ENCODE measurements at places on chromosomes 3 and 15. TPM values are rescaled to one million over a fixed set of nuclear protein-coding genes. Genes with fewer than 3 reads are reported as not detected.
A peak's percentile ranks its signal among the peaks of the same experiment; 100 is the strongest.

GRCh38 chr3:196144383-196145105 lies 62.7 kb upstream of the TFRC start:
- no peak for DNase-seq

DNA sequence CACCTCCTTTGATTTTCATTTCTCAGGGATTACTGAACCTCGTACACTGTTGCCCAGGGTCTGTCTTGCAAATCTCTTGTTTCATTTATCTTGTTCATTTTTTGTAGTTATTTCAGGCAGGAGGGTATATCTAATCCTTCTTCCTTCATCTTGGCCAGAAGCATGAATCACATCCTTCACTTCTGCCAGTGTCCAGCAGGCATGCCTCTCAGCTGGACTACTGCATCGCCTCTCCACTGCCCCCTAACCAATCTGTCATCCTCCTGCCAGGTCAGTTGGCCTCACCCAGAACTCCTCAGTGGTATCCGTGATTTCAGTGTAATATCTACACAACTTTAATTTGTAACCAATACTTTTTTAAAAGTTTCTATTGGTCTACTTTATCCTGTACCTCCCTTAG lies 297.9 kb downstream of the GABRG3 start:
- DNase-seq = no peak

GRCh38 chr15:67119238-67119846 lies 53.9 kb downstream of the SMAD3 start:
- no peak for DNase-seq

DNA sequence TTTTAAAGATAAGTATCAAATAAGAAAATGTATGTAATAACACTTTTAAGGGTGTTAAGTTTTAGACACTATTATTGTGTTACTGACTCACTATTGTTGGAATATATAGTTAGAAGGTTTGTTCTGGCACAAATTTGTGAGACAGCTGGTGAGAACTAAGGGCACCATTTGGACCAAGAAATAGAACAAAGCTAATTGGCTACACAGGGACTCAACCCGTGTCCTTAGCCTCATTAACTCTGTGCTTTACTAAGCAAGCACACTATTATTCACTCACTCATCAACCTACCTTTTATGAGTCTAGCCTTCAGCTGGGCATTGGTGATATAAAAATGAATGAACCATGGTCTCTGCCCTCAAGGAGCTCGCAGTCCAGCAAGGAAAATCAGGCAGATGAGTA lies 4.1 kb upstream of the UNC13C start:
- DNase-seq = no peak

Gene CISH
- 1.6 TPM for total RNA-seq

DNA sequence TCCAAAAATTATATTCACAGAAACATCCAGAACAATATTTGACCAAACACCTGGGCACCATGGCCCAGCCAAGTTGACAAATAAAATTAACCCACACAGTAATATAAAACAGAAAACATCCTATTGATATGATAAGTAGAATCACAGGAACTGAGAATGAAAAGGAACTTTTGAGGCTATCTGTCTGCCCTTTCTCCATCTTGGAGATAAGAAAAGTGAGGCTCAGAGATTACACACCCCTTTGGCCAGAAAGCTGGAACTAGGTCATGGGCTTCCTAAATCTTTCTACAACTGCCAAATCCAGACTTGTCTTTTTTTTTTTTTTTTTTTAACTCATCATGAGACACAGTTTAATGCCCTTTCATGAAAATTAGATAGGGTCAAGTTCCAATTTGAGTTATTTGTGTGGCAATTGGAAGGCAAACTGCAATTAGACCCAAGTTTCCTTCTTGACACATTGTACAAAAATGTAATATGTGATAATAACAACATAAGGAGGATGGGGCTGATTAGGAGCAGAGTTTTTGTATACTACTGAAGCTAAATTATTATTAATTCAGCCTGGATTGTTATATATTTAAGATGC lies 137.2 kb downstream of the RPL22L1 start:
- DNase-seq = no peak

- no peak for DNase-seq
Measured at GRCh38 chr3:117011687-117012250, 302.2 kb downstream of the TUSC7 start.

Gene GRAMD2A
- not detected for total RNA-seq

DNA sequence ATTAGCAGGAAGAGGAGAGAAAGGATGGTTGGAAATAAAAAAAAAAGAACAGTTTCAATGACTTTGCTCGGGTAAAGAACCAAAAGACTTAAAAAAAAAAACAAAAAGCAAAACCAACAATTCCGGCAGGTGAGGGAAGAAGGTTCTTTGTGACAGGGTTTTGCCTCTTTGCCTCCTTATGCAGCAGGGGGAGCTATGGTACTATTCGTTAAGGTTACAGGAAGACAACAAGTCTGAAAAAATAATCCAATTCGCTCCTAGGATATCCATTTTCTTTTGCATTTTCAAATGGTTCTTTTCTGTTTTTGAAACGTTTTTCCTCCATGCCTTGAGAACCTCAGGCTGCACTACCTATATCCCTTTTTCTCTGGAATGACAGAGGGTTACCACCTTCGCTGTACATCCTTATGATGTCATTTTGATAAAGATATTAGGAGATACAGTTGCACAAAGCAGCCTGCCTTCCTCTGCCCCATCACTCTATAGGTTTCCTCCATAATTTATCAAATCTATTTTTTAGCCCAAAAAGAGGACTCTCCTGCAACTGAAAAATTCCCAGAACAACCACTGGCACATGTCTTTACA lies 55.0 kb downstream of the CFAP20DC start:
- DNase-seq = peak; percentile 83

Gene FOXL2NB
- not detected for total RNA-seq

Gene IL17RB
- total RNA-seq = 2.3 TPM

DNA sequence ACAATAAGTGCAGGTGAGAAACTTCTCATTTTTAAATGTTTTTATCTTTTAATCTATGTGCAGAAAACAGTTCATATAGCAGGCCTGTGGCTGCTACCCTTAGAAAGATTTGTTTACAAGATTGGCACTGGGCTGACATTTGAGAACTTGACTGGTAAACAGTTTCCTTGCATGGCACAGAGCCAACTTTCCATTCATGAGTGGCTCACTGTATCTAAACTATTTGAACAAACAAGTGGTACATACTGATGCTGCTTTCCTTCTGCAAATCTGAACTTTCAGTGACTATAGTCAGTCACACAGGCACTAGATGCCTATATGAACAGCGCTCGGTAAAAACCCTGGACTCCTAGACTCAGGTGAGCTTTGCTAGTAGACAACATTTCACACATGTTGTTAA lies 6.3 kb upstream of the GTPBP8 start:
- peak; percentile 72 for DNase-seq

Gene CCR4
- total RNA-seq = not detected

DNA sequence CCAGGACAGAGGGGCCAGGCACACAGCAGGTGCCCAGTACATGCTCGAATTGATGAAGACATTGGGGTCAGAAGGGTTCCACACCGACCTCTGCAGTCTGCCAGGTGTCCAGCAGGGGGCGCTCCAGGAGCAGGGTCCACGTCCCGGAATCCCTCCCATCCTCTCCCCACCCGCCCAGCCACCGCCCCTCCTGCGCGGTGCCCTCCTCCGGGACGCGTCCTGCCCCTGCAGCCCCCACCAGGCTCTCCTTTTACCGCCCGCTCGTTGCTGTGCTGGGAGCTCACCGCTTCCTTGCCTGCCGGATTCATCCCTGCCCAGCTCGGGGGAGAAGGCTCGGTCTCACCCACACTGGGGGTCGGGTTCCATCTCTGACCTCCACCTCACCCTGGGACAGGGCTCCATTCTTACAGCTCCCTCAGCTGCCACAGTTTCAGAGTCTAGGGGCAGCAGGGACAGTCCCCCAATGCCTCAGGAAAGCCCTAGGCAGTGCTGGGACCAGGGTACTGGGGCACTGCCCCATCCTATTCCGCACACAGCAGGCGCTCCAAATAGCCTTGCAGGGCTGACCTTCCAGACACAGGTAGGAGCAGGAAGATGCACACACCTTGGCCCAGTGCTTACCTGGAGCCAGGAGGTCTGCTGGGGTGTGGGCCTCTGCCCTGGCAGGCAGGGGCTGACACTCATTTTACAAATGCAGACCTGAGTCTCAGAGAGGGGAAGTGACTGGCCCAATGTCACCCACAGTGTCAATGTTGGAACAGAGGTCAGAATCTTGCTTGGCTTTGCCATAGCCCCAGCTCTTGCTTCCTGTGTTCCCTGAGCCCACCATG lies 31.0 kb downstream of the GRIP2 start:
- peak; percentile 80 for DNase-seq

Gene TMEM115
- total RNA-seq = 56.6 TPM

DNA sequence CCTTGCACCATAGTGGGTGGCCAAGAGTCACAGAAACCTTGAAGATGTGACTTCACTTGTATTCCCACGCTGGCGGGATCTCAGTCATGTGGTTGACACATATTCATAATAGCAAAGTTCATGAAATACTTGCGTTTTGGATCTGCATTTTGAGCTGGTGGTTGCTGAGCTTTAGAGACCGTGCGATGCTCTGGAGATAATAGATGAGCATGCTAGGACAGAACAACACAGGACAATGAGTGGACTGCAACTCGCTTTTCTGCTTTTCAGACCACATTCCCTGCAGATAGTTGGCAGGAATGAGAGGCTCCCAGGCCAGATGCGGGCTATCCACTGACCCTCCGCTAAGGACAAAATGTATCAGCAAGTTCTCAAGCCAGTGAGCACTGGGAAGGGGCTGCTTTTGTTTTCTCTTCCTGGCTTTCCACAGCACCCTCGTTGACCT lies 13.8 kb upstream of the STARD5 start:
- no peak for DNase-seq

Gene HMCES
- 34.3 TPM for total RNA-seq

Gene PLA2G4D
- total RNA-seq = 0.17 TPM

- no peak for DNase-seq
Measured at GRCh38 chr3:136428167-136428566, 178.0 kb downstream of the PCCB start.

DNA sequence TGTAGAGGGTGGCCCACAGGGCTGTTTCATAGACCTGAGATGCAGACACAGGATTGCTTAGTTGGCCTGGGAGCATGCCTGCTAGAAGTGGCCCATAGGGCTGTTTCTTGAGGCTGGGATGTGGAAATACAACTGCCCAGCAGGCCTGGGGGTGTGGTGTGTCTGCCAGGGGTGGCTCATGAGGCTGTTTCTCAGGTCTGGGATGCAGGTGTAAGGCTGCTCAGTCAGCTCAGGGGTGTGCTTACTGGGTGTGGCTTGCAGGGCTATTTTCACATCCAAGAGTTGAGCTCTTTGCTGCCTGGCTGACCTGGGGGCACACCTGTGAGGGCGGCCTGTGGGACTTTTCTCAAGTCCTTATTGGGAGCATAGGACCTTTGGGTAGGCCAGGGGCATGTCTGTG lies 131.3 kb downstream of the DOCK3 start:
- peak; percentile 5 for DNase-seq

Gene UBXN7
- 10.2 TPM for total RNA-seq

DNA sequence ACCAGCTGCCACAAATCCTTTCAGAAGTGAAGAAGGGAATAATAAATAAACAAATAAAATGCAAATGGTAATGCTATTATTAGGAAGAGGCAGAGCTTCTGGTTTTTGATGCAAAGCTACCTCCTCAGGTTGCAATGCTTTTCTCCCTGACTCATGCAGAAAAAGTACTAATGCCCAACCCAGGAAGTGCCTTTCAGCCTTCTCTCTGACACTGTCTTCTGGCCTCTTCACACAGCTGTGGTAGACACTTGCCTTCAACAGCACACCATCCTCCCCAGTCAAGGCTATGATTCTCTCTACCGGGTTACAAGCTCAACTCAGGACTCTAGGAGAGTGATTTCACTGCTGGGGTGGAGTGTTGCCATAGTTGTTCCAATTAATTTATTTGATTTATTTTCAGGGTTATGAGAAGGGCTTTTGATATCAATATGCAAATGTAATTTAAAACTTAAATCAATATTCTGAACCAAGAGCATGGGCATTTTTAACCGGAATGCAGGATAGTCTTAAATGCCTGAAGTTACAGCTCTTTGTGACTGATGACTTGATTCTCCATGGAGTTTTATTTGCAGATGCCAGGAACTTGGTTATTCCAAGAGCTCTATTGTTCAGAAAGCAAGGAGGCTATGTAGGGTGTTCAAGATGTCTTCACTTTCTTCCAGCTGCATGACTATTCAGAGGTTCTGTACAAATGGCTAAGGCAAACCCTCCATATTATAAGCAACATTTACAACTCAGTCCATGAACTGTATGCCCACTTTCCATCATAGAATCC lies 27.1 kb upstream of the GALNT15 start:
- DNase-seq = peak; percentile 48

Gene MST1
- total RNA-seq = 2.8 TPM

Gene GOLGA6B
- 0.11 TPM for total RNA-seq

DNA sequence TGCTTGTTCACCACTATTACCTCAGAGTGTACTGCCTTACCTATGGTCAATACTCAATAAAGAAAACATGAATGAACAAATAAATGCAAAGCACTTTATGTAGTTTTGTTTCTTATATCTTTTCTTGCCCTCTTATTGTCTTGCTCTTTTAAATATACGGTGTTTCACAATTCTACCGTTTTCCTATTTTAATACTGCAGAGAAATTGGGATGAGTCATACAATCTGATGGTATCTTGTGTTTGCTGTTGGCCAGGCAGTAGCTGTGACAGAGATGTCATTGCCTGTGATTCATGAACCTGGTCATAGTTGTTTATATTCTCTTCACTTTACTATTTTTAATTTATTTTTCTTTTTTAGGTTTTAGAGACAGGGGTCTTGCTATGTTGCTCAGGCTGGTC lies 48.3 kb downstream of the SERP1 start:
- DNase-seq = peak; percentile 90

GRCh38 chr15:55257938-55258337 lies 31.7 kb downstream of the RAB27A start:
- DNase-seq = no peak

Gene RTP1
- not detected for total RNA-seq

GRCh38 chr3:105359098-105359762 lies 7.5 kb upstream of the ALCAM start:
- DNase-seq = peak; percentile 67

Gene CPLX3
- total RNA-seq = not detected
